ENCODE measurements at places on chromosomes 5 and 9. TPM values are rescaled to one million over a fixed set of nuclear protein-coding genes. Genes with fewer than 3 reads are reported as not detected.

The PIP5KL1 gene
- total RNA-seq = 2.4 TPM

The FBXO38 gene
- 50.0 TPM for total RNA-seq

The LVRN gene
- 1.3 TPM for total RNA-seq

The PCDHB6 gene
- 1.1 TPM for total RNA-seq

The GMCL2 gene
- total RNA-seq = not detected

The BSPRY gene
- total RNA-seq = 0.15 TPM

The FREM1 gene
- total RNA-seq = 2.9 TPM

The CDX1 gene
- total RNA-seq = 0.59 TPM

The CMBL gene
- total RNA-seq = 13.1 TPM

The PSD2 gene
- total RNA-seq = 0.15 TPM

The SLC6A19 gene
- not detected for total RNA-seq

The OLFM1 gene
- total RNA-seq = 0.74 TPM

The GLRA1 gene
- not detected for total RNA-seq

The QRFP gene
- not detected for total RNA-seq

The IFNA13 gene
- not detected for total RNA-seq

The SPATA31D3 gene
- not detected for total RNA-seq

The IGFBPL1 gene
- 9.1 TPM for total RNA-seq

The PCDHB16 gene
- total RNA-seq = 10.9 TPM

The PFN3 gene
- total RNA-seq = not detected

The CBY3 gene
- not detected for total RNA-seq

The JAKMIP2 gene
- 4.3 TPM for total RNA-seq
